Activated CD8-positive, alpha-beta memory T cell treated with anti-CD3 and anti-CD28 coated beads for 1 hour (primary cell): ENCODE measurements at places on chromosomes 5 and 9.

DNA sequence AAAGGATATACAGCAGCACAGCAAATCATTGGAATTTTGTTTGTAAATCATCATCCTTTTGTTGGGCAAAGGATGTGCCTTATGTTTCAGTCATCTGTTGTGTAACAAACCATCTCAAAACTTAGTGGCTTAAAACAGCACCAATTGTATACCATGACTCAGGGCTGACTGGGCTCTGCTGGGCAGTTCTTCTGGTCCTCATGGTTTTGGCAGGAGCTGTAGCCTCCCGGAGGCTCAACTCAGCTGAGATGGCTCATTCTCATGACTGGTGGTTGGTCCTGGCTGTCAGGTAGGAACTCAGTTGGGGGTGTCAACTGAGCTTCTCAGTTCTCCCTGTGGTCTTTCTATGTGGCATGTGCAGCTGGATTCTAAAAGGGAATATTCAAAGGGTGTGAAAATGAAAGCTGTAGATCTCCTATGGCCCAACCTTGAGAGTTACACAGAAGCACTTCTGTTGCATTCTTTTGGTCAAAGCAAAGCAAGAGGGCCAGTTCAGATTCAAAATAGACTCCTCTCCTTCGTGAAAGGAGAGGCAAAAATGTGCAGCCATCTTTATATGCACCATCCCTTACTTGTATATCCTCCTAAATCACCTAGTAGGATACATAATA lies 39.1 kb upstream of the CPEB4 start:
- no peak for DNase-seq

DNA sequence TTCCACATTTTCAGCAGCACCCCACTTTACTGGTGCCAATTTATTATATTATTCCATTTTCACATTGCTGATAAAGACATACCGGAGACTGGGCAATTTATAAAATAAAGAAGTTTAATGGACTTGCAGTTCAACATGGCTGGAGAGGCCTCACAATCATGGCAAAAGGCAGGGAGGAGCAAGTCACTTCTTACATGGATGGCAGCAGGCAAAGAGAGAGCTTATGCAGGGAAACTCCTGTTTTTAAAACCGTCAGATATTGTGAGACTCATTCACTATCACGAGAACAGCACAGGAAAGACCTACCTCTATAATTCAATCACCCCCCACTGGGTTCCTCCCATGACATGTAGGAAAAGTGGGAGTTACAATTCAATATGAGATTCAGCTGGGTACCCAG lies 641.8 kb upstream of the MEF2C start:
- DNase-seq: no peak

DNA sequence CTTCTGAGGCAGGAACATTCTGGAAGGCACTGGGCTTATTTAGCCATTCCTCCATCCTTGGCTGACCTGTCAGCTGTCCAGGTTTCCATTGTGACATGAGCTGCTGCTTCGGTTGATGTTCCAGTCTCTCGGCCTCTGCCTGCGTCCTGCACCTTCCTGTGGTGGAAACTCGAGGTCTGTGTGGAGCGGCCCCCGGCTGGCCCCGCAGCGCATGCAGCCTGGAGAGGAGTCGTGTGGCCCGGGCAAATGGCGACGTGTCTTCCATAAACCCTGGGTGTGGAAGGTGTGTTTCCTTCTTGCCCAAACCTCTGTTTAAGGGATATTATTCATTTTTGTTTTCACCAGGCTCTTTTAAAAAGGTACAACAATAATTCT lies 36.5 kb upstream of the SLC9A3 start:
- DNase-seq: no peak

- no peak for DNase-seq
Measured at GRCh38 chr5:90096415-90097081, 313.0 kb downstream of the CETN3 start.

DNA sequence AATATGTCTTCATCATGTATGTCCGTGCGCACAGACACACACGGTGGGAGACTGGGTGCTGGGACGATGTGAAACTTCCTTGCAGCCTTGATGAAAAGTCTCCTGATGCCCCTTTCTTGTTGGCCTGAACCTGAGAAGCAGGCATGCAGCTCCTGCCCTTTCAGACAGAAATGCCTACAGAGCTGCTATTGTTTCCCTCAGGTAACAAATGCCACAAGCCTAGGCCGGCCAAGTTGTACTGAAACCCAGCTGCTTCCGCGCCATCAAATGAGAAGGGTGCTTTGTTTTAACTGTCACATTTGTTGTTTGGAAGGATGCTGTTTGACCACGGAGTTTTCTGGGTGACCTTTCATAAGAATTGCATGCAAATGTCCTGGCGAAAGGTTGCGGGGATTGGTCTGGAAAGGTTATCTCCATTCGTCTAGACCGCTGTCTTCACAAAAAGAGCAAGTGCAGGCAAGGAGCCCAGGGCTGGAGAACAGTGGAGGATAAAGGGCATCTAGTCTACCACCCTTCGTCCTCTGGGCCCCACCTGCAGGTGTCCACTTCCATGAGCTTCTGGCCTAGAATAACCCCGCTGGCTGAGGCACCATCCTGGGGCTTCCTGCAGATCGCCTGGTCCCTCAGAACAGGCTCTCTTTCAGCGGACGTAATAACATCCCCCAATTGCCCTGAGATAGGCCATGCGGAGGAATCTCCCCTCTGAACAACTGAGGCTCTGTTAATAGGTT lies 197.2 kb downstream of the SEMA6A start:
- no peak for DNase-seq

- no peak for DNase-seq
Measured at GRCh38 chr9:4070266-4070665, 229.6 kb downstream of the GLIS3 start.

DNA sequence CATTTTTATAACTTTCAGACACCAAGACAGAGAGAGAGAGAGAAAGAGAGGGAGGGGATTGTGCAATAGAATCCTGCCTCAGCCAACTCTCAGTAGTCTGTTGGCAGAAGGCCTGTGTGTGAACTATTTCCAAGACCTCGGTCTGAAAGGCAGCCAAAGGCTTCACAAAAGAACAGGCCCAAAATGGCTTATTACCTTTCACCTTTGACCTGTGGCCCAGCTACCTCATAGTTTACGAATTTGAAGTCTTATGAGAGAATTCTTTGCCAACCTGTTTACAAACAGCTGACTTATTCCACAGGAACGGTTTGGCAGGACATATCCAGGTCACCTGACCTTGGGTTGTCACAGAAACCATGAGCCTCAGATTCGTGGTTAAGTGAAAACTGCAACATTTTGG lies 48.6 kb downstream of the NR2F1-AS1 start:
- no peak for DNase-seq

GRCh38 chr5:81397176-81397575 lies 3.2 kb upstream of the ACOT12 start:
- no peak for DNase-seq

- no peak for DNase-seq
Measured at GRCh38 chr5:158785397-158785796, 314.3 kb downstream of the EBF1 start.

DNA sequence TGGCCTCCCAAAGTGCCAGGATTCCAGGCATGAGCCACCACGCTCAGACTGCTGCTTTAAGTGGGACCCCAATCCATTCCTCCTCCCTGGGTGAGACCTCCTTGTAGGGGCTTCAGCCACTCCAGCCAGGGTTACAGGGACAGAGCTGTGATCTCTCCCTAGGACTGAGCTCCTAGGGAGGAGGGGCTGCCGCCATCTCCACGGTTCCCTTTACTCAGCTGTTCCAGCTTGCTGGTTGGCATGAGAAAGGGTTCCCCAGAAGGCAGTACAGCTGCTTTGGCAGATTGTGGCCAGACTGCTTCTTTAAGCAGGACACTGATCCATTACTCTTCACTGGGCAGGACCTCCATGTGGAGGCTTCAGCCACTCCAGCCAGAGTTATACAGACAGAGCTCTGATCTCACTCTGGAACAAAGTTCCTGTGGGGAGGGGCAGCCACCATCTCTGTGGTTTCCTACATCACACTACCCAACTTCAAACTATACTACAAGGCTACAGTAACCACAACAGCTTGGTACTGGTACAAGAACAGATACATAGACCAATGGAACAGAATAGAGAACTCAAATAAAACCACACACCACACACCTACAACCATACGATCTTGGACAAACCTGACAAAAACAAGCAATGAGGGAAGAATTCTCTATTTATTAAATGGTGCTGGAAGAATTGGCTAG lies 7.2 kb downstream of the INSL6 start:
- no peak for DNase-seq

DNA sequence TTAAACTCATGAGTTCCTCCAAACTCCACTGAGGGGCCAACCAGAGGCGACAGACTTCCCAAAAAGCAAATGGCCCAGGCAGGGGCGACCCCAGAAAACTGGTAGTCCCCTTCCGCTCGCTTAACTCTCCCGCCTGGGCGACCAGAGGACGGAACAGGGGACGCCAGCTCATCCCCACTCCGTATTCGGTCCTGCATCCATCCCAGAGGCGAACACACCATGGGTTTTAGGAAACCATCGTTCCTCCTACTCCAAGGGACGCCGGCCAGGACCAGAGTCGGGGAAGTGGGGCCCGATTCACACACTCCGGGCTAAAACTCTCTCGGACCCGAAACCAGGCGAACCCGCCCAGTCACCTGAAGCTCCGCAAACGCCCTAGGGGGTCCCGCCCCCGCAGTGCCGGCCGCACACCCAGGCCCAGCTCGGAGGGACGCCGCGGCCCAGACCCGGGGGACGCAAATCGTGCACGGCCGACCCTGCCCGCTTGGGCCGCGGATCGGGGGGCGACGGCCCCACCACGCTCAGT lies 478 bp downstream of the TEX10 start:
- DNase-seq: no peak

DNA sequence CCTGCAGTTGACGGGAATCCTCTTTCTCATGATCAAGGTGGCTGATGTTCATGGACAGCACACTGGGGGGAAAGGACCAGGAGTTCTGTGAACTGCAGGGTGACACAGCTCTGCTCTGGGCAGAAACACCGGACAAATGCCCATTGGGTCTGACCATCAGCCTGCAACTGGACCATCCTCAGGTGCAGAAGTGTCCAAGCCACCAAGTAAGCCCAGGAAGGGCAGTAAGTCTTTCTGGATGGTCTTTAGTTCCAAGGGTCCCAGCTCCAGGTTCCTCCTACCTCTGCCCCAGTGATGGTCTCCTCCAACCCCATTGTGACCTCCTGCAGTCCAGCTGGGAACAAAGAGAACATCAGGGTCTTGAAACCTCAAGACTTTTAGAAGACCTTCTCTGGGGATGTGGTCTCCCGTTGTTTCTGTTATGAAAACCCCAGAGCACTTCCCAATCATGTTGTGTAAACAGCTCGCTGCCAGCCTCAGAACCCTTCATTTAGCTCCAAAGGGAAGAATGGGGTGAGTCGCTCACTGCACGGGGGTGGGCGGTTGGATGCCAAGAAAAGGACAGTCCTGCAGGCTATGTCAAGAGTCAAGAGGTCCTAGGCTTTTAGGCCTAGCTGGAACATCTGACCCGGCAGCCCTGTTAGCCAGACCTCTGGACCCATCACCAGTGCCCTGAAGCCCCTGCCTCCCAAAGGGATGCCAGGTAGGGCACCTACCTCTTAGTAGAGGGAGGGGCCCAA lies 41.8 kb upstream of the TCF7 start:
- no peak for DNase-seq

DNA sequence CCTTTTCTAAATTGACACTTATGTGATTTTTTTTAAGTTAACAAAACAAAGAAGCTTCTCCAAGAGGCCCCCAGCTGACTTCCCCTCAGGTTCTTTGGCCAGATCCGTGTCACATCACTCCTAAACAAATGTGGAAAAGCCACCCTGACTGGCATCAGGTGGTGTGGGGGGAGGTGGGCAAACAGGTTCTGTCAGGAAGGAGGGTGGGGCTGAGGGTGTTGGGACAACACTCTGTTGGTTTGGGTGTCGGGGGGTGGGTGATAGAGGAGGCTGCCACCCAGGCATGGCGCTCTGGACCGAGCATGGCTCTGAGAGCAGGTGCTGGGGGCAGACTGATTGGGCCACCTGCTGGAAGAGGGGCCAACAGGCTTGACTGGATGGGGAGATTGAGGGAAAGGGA lies 210.9 kb downstream of the HSPA4 start:
- DNase-seq: no peak

DNA sequence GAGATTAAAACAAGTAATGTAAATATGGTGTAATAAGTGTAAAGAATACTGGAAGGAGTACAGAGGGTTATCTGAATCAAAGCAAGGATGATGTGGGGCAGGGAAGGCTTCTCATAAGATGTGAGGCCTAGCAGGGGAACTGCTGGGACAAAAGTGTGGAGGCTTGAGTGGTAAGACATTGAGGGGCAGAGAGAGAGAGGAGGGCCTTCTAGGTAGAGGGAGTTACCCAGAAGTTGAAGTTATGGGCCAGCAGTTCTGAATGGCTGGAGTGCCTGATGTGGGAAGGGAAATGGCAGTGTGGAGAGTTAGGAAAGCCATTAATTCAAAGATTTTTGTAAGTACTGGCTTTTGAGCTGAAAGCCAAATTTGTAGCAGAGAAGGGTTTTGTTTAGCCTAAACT lies 36.8 kb downstream of the CPEB4 start:
- no peak for DNase-seq

DNA sequence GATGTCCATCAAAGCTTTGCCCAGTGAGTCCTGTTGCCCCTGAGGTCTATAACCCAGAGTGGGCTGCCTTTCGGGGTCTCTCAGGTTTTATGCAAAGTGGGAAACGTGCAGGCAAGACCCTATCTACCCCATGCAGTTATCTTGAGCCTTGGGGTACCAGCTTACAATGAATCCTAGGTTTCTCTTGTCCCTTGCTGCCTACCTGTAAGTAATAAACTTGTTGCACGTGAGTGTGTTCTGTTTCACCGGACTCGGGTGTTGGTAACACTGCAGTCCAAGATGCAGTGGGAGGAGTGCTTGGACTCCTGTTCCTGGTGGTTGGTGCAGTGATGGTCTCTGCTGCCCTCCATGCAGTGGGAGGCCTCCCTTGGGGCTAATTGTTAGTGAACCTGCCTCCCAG lies 85.6 kb upstream of the ALDH1B1 start:
- no peak for DNase-seq

GRCh38 chr9:91727316-91727861 lies 222.6 kb downstream of the ROR2 start:
- DNase-seq: no peak

DNA sequence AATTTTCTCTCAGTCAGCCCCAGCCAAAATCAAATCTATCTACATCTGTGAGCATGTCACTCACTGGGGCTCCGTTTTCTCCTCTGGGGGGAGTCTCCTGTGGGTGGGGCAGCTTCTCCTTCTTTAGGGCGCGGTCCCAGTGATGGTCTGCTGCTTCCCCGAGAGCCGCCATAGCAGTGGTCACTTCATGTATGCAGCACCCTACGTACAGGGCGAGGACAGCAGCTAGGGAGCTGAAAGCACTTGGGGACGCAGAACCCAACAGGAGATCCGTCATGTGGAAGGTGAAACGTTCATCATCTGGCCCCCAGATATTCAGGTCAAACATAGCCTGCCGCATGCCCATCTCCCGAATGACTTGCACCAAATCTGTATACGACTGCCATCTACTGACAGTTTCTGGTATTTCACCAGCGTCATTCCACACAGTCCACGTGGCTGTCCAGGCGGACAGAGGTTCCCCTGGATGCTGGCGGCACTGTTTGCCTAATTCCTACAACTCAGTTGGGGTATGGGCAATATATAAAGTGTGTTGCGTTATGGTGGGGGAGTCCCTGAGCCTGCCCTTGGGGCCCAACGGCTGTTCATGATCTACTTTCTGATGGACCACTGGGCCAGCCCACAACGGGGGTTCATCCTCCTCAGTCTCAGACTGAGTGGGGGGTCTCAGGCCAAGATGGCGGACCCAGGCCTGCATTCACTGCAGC lies 795.0 kb downstream of the EFNA5 start:
- DNase-seq: no peak

- no peak for DNase-seq
Measured at GRCh38 chr9:8857926-8858595, 1058.5 kb upstream of the DMAC1 start.

- DNase-seq: no peak
Measured at GRCh38 chr5:172102913-172103626, 85.0 kb downstream of the STK10 start.
